ENCODE measurements at places on chromosomes 1 and 21.

GRCh38 chr1:18526436-18527275 is 45.9 kb downstream of the KLHDC7A start:
- no peak for DNase-seq

GRCh38 chr1:243287652-243288051 is 31.8 kb downstream of the SDCCAG8 start:
- DNase-seq: no peak

GRCh38 chr1:162701286-162701685 is 69.0 kb downstream of the DDR2 start:
- no peak for DNase-seq

- DNase-seq: no peak
These were observed 22.9 kb upstream of the RALGPS2 start for GRCh38 chr1:178702146-178702545.

- no peak for DNase-seq
These were observed 19.9 kb downstream of the HIPK1 start for GRCh38 chr1:113949007-113949406.

- no peak for DNase-seq
These were observed 17.9 kb downstream of the PROX1 start for GRCh38 chr1:214005708-214006107.

DNA sequence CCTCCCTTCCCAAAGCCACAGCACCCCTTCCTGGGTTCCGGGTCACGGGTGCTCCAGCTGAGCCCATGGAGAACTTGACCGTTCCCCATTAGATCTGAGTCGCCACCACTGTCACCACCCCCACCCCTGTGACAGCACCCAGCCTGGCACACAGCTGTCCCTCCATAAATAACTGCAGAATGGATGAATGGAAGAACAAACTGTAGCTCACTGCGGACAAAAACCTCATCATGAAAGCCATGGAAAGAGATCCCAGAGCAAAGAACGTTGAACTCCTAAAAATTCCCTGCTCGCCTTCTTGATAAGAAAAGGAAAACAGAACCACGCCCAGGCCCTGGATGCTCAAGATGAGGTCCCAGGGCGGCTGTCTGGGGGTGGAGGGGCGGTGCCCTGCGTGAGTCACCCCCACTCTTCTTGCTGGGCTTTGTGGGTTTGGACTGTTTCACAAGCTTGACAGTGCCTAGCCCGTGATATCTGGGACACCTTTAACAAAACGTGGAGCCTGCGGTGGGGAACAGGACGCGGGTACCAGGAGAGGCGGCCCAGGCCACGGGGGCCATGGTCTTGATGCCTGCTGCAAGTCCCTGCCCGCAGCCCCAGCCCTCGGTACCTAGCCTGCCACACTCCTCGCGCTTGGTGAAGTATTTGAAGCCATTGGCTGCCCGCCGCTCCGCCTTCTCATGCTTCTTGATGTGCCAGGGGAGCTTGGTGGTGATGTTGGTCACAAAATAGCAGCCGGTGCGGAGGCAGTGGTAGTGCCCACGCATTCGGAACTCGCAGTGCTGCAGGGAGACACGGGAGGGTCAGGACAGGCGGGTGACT is 151.9 kb downstream of the CASZ1 start:
- DNase-seq: no peak

- no peak for DNase-seq
These were observed 106.3 kb downstream of the BEND5 start for GRCh38 chr1:48670234-48671020.

DNA sequence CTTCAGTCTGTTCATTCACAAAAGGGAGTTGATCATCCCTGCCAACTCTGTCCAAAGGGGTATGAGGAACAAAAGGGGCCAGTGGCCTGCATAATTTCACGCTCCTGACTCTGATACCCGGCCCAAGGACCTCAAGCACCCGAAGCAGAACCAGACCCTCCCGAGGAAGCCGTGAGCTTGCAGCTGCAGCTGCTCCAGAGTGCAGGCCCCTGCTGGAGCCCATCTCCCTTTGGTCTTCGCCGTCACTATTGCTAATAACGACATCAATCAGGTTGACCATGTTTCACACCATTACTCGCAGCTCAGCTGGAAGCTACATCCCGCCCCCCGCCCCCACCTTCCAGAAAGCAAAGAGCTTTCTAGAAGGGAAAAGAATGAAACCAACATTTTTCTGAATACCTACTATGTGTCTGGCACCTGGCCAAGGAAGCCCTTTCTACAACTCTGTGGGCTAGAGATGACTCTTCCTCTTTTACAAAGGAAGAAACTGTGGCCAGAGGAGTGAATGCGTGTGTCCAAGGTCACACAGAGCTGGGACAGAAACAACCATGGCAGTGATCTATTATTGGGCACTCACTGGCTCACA is 5.5 kb downstream of the NKAIN1 start:
- DNase-seq: no peak

DNA sequence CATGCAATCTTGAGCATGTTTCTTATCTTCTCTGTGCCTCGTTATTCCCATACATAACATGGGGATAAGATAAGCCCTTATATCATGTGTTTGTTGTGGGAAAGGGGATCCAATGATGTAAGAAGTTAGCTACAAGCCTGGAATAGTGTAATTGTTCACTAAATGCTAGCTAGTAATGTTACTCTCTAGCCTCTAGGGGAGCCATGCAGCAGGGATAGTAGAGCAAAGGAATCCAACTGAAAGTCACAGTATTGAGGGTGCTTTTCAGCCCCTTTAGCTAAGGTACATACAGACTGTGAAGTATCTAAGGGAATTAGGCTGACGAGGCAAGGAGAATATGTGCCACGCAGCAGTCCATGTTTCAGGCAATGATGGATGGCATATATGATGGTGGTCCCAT is 46.9 kb downstream of the IL23R start:
- no peak for DNase-seq

DNA sequence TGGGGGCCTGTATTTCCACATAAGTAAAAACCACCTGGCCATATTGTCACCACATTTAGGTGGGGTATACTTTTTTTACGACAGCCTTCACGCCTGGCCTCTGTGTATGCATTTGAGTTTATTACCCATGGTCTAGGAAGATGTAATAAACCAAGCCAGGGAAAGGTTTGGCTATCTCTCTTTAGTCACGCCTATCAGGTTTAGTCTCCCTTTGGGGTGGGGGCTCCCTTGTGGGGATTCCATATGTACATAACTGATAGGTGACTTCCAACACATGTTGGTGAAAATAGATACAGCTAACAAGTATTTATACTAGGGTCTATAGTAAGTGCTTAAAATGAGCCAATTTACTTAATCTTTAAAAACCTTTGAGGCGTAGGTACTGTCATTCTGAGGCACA is 4.2 kb downstream of the YBX1 start:
- no peak for DNase-seq

- DNase-seq: no peak
These were observed 4.4 kb upstream of the HNRNPU start for GRCh38 chr1:244868484-244869363.

GRCh38 chr1:41368801-41369200 is 7.6 kb downstream of the FOXO6 start:
- DNase-seq: no peak
